ENCODE measurements at places on chromosomes 2 and 18.
A peak's percentile ranks its signal among the peaks of the same experiment; 100 is the strongest.

DNA sequence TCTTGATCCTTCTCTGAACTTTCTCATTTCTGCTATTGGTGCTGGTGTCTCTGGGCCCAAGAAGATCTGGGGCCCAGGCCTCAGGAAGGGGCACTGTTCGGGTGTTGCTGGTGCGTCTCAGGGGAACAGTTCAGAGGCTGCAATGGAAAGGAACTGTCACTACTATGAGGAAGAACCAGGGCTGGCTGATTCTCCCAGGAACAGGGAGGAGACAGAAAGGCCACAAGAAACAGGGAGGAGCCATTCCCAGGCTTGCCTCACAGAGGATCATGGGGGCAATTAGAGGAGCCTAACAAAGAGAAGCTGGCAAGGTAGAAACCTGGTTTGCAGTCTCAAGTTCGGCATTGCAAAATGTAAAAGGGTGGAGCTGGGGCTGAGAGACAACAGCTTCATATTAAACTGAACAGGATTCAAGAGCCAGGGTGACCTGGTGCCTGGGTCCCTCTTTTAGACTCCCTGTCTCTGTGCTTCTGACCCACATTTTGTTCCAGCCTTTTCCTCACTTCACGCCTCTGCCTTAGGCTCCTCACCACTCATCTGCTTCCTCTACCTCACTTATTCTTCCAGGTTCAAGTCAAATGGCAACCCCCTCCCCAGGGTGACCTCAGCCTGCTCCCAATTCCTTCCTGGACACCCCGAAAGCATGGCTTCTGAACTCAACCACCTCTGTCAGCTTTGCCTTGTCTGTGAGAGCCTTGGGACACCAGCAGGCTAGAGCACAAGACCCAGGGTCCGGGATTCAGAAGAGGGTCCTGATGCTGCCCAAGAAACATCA, 58.4 kb downstream of the GYPC start:
- no peak for DNase-seq

GRCh38 chr2:241563031-241563507, 4.5 kb downstream of the BOK start:
- no peak for DNase-seq

- no peak for DNase-seq
Observed at GRCh38 chr18:50911006-50911405, 32.1 kb downstream of the ME2 start.

GRCh38 chr18:12393998-12394397, 13.7 kb upstream of the PRELID3A start:
- no peak for DNase-seq

DNA sequence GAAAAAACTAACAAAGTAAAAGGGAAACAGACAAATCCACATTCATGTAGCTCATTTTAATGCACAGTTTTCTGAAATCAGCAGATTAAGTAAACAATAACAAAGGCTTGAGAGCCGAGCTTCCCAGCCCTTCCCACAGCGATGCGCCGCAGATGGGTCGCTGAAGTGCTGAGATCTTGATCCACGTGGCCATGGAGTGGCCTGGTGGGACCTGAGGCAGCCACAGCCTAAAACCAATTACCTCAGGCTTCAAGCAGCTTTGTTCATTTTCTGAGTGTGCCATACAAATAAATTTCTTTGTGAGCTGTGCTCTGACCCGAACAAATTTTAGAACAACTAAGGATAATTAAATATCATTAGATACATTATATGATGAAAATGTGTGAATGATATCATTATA, 25.6 kb upstream of the CYRIA start:
- no peak for DNase-seq

- no peak for DNase-seq
Observed at GRCh38 chr18:40642692-40643229, 1312.3 kb upstream of the PIK3C3 start.

DNA sequence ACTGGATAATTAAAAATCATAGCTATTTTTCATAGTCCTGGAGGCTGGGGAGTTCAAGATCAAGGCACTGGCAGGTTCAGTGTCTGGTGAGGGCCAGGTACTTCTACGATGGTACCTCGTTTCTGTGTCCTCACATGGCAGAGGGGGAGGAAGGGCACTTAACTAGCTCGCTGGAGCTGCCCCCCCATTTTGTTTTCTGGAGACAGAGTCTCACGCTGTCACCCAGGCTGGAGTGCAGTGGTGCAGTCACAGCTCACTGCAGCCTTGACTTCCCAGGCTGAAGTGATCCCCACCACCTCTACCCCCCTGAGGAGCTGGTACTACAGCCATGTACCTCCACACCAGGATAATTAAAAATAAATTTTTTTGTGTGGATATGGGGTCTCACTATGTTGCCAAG, 40.3 kb downstream of the ASB1 start:
- DNase-seq, result no peak

DNA sequence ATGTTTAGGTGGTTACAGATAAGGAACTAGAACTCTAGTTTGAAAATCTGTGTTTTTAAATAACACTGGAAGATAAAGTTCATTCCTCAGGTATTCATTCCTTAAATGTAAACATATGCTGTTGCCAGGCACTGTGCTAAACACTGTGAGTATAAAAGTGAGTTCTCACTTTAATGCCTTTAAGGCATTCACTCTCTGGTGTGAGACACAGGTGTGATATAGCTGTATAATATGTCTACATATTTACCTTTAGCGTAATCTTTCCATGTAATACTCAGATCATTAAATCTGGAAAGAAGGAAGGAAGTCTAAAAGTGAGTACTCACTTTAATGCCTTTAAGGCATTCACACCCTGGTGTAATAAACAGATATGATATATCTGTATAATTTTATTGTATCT, 472.6 kb downstream of the PARD3B start:
- DNase-seq, result no peak

GRCh38 chr18:903701-904100, 970 bp upstream of the ADCYAP1 start:
- DNase-seq, result peak; percentile 83

DNA sequence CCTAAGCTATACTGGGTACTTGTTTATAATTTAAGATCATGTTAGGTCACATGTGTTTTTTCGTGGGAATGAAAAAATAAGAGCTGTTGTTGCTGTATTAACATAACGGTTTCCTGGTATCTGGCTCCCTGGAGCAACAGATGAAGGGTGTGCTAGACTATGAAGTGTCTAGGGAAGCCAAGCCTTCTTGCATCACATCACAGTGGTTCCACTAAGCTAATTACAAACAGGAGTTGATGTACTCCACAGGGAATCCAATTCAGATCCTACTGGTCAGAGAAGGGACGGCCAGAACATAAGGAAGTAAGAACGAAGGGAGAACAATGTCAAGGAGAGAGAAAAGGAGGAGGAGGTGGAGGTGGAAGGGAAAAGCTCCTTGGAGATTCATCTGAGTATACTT, 193.0 kb upstream of the CYP26B1 start:
- DNase-seq, result no peak

DNA sequence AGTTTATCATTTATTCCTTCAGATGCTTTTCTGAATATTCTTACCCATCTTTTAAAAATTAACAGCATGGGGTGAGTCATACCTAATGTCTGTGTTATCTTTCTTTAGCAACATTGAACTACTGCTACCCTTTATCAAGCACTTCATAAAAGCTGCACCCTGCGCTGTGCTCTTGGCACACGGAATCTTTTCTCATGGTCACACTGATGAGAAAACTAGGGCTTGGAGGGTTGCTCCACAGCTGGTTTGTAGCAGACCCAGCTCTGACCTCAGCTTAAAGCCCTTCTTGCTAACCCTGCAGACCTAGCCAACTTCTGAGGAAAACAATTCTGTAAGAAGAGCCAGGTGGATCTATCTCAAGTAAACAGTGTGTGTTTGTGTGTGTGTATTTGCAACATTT, 106.3 kb downstream of the RNF144A start:
- no peak for DNase-seq

GRCh38 chr2:46945671-46946070, 30.1 kb upstream of the MCFD2 start:
- DNase-seq, result no peak

GRCh38 chr18:56739731-56740130, 88.6 kb downstream of the WDR7 start:
- DNase-seq, result no peak

DNA sequence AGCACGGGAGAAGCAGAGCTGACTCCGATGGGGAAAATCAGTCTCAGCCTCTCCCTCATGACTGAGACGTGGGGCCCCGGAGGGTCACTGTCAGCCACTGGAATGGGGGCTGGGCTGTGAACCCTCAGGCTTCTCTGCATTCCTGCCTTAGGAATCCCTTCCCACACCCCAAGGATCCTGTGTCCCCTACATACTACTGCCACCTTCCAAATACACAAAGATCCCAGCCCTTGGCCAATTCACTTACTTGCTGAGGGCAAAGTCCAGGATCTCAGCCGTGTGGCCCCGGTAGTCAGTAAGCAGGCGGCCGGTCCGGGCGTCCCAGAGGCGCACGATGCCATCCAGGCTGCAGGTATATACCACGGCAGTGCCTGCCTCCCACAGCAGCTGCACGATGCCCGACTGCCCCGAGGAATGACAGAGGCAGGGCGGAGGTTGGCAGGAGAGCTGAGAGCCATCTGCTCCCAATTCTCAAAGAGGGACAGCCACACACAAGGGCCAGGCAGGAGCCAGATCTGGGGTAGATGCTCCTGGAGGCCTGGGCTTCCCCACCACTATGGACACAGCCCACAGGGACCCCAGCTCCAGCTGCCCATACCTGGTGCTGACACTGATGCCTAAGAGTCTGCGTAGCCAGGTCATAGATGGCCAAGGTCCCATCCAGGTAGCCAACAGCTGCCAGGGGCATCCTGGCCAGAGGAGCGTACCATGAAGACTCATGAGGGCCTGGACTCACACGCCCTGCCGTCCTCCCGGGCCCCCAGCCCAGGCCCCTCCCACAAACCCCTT, 4.2 kb downstream of the GPBAR1 start:
- no peak for DNase-seq

DNA sequence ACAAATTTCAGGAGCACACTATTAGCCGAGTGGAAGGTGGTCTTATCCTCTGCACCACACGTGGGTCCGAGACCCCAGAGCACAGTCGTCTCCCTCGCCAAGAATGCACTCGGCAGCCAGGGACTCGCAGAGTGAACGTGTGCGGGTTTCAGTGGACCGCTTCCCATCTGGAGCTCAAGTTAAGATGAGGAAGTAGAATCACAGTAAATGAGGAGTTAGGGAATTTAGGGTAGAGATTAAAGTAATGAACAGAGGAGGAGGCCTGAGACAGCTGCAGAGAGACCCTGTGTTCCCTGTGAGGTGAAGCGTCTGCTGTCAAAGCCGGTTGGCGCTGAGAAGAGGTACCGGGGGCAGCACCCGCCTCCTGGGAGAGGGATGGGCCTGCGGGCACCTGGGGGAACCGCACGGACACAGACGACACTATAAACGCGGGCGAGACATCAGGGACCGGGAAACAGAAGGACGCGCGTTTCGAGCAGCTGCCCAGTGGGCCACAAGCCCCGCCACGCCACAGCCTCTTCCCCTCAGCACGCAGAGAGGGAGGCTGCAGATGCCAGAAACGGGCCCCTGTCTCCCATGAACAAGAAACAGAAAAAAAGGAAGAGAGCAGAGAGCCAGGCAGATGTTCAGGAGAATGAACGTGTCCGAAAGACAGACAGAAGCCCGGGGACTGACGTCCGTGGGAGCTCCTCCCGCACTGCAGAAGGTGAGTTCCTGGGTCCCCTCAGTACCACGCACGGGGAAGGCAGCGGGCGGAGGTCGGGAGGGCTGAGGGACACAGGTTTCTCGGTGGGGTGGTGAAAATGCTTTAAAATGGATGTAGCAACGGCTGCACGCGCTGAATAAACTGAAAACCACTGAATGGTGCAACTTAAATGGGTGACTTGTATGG, 5.4 kb upstream of the KCNG2 start:
- DNase-seq, result no peak

DNA sequence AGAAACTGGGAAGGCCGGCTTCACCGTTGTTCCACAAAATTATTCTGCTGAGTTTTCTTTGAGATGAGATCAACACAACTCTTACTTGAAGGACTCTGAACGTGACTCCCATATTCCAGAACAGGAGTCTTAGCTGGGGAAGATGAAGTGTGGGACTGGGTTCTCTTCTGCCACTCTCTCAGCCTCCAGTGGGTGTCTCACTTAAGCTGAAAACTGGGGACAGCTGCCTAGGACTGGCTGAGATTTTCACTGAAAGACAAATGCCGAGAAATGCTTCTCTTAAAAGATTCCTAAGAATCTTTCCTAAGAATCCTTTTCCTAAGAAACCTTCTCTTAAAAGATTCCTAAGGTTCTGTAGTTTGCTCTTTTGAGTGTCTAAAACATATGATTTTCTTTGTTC, 156.6 kb upstream of the LHCGR start:
- peak; percentile 44 for DNase-seq

GRCh38 chr2:234027641-234028040, 22.9 kb upstream of the SPP2 start:
- DNase-seq, result no peak

DNA sequence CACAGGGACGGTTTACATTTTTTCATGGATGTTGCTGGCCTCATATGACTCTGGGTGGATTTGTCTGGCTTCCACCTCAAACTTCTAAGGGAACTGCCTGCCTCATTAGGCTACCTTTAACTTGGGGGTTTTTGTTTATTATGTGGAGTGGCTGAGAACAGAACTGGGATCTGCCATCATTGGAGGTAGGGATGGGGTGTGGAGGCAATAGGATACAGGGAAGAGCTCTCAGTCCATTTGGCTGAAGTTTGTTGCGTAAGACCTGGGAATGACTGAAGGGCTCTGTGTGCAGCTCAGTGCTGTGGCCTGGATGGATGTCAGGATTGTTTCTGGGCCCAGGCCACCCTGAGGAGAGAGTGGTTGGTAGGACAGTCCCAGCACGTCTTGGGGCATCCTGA, 31.2 kb downstream of the ASB1 start:
- DNase-seq, result no peak

GRCh38 chr18:55338978-55339650, 248.9 kb downstream of the TCF4 start:
- no peak for DNase-seq

- DNase-seq, result no peak
Observed at GRCh38 chr2:178542569-178542968, 62.3 kb downstream of the PLEKHA3 start.
